ENCODE measurements at places on chromosomes 6 and 20.
A peak's percentile ranks its signal among the peaks of the same experiment; 100 is the strongest.

- no peak for DNase-seq
Measured at GRCh38 chr6:71287038-71287437, 1.6 kb upstream of the OGFRL1 start.

- DNase-seq, result no peak
Measured at GRCh38 chr6:148317051-148317450, 25.6 kb upstream of the SASH1 start.

DNA sequence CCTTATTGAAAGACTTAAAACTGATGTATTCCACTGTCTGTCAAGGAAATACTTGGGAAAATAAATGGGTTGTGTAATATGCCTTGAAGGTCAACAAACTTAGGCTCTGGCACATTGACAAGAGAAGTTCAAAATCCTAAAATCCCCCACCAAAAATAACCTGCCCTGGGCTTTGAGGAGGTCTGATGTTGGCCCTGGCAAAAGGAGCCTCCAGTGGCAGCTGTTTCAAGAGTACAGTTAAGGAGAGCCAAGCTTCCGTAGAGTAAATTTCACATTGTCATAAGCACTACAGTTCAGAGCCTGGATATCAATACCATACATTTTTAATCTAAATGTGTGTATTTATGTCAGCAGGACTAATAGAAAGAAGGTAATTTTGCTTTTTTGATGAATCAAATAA is 282.7 kb downstream of the EYA4 start:
- DNase-seq, result no peak

- no peak for DNase-seq
Measured at GRCh38 chr6:168004945-168005344, 7.5 kb downstream of the KIF25 start.

- DNase-seq, result no peak
Measured at GRCh38 chr6:126268092-126268491, 71.8 kb upstream of the CENPW start.

DNA sequence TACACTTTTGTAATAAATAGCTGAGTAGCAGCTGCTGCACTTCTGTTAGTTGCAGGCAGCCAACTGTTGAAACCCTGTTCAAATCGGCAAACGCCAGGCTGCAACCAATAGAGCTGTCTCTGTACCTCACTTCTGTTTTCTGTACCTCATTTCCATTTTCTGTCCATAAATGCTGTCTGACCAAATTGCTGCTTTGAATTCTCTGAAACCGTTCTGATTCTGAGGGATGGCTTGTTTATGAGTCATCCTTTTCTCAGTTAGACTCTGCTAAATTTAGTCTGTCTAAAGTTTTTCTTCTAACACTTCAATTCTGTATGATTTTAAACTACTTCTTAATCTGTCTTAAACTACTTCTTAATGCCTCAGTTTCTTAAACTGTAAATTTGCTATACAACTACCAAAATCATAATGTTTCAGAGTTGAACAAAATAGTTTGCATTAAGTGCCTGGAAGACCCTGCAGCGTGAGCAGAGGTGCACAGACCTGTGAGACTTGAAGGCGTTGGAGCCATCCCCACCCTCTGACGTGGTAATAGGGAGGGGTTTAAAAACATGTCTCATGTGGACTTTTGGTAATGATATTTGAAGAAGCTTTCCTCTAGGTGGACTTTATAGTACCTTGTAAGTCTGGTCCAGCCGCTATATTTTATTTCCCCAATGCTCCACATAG is 9.6 kb downstream of the BTNL2 start:
- peak; percentile 56 for DNase-seq

GRCh38 chr6:39100358-39100757 is 14.6 kb downstream of the SAYSD1 start:
- no peak for DNase-seq

- no peak for DNase-seq
Measured at GRCh38 chr6:142088858-142089216, 43.9 kb upstream of the GJE1 start.

DNA sequence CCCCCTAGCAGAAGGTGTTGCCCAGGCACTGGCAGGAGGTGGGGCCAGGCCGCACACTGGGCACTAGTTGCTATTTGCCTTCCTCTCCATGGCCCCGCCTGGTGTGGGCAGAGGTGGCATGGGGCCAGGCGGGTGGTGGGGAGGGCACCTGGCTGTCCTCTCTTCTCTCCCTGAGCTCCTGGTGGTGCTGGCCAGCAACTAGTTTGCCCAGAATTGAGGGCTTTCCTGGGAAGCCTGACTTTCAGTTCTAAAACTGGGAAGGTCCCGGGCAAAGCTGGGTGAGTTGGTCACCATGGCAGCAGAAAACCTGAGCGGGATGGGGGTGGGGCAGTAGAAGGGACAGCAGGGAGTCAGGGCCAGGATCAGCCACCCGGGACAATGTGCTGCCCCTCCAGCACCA is 48.2 kb downstream of the RBM38 start:
- DNase-seq, result no peak

- no peak for DNase-seq
Measured at GRCh38 chr6:51533962-51534361, 553.5 kb downstream of the PKHD1 start.

DNA sequence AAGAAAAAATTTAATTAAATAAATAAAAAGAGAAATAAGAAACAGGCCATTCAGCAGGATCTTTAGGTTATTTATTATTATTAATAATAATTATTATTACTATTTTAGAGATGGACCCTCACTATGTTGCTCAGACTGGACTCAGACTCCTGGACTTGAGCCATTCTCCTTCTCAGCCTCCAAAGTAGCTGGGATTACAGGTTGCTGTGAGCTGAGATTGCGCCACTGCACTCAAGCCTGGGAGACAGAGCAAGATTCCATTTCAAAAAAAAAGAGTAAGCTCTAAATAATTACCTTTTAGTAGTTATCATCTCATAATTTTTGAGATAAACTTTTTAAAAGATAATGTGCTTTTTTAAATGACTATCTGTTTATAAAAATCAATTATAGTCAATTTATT is 1102.8 kb upstream of the GJE1 start:
- DNase-seq, result no peak

DNA sequence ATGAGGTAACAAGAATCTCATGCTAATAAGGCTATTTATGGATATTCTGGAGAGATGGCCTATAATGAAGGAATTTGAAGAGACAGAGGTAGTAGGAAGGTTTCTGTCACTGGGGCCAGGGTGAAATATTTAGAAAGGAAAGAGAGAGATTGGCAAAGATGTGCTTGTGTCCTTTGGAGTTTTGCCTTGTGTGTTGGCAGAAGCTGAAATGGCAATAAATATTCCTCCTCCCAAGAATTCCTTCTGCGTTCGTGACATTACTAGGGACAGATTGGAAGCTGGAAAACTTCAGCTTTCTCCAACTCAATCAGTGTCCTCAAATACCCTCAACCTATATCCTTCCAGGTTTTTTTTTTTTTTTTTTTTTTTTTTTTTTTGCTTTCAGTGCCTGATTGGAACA is 6.3 kb downstream of the SAMD5 start:
- DNase-seq, result no peak

- no peak for DNase-seq
Measured at GRCh38 chr6:168506460-168506859, 65.5 kb downstream of the SMOC2 start.

GRCh38 chr6:157773248-157773773 is 49.7 kb upstream of the SNX9 start:
- no peak for DNase-seq

DNA sequence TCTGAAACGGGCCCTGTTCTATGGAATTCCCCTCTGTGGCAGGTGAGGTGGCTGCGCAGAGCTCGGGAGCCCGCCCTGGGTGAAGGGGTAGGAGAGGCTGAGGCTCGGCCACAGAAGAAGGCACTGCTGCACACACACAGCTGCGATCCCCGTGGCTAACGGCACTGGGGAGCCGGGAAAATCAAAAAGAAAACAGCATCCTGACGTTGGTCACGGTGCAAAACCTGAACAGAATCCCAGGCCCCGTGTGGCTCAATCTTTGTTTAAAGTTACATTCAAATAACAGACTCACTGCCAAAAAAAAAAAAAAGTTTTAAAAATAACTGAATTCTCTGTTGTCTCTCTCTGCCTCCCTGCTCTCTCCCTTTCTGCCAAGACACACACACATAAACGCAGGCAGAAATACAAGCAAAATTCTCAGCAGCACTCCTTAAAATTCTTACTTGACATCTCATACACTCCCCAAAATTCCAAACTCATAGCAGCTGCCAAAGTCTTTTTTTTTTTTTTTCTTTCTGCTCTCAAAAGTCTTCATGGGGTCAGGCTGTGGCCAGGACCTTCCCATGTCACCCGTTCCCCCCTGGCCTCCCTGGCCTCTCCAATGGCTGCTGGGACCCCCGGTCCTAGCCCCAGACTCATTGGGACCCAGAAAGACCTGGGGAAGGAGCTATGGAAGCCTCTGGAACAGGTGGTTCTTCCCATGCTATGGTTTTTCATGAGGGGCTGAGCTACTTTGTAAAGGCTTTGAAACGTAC is 248.8 kb downstream of the TTLL2 start:
- DNase-seq, result no peak

DNA sequence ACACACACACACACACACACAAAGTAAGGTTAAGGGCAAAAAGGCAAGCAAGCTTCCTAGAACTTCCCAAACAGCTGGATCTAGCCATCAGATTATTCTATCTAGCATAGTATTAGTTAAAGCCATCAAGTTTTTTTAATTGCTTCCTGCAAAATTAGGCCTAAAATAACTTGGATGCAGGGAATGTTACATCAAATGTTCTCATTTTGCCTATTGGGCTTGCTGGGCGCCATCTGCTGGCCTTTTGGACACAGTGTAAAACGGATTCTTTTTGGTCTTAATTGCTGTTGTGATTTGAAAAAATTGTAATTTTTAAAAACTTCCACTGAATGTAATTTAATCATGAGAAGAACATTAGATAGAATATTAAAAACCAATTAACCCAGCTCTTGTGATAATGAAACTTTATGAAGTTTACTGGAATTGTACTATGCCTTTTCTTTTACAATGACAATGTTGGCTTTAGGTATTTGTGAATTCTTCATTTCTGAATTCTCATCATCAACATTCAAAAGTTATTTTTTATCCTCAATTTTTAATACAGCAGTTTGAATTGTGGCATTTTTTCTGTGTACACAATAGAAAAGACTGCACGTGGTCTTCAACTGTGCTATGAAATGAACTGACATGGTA is 6.8 kb downstream of the MKKS start:
- no peak for DNase-seq

GRCh38 chr20:57480444-57481160 is 44.3 kb downstream of the CTCFL start:
- peak; percentile 86 for DNase-seq

DNA sequence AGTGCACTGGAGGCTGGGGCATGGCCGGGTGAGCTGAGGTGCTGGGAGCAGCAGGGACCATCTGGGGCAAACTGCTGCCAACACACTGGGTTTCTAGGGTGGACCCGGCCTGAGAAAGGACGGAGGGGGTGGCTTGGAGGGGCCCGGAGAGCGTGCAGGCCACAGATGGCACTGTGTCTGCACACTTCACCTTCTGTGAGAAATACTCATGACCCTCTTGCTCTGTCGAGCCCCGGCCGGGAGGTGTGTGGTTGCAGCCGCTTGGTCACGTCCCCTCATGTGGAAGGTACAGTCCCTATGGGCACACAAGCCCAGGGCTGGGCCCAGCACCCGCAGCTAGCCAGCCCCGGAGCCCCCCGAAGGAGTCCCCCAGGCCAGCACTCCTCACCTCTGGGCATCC is 59.7 kb downstream of the RBM38 start:
- peak; percentile 47 for DNase-seq

- no peak for DNase-seq
Measured at GRCh38 chr6:87971605-87972262, 75.9 kb upstream of the SPACA1 start.

GRCh38 chr6:26367114-26367513 is 2.1 kb downstream of the BTN3A2 start:
- no peak for DNase-seq

GRCh38 chr6:31737991-31738979 is 1.5 kb upstream of the MSH5 start:
- DNase-seq, result peak; percentile 47

DNA sequence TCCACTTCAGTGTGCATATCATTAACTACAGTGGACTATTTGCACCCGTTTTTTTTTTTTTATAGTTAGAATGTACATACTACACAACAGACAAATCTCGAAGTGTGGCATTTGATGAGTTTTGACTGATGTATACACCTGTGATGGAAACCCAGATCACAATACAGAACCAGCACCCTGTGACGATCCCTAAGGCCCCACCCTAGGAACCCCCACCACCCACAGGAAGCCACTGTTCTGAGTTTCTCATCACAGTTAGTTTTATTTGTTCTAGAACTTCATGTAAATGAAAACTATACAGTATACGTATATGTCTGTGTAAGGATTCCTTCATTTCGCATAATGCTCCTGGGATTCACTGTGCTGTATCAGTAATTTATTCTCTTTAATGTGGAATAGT is 102.8 kb downstream of the IRF4 start:
- no peak for DNase-seq

DNA sequence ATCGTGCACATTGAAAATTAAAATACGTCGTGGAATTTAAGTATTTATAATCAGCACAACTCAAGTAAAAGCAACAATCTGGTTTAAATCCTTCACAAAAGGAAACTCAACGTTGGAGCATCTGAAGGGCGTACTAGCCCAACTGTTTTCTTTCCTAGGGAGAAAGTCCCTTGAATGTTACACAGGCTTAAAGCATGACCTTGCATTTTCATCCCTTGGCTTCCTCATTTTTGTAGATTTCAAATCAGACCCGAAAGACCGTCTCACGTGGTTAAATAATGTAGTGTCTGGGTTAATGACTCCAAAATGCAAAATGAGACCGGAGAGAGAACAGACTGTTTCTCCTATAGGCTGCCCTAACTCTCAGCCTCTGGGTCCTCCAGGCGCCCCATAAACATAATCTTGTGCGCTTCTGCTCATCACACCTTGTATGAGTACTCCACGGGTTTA is 249.2 kb upstream of the RREB1 start:
- DNase-seq, result no peak

GRCh38 chr6:123533862-123534648 is 102.7 kb downstream of the TRDN start:
- DNase-seq, result no peak

DNA sequence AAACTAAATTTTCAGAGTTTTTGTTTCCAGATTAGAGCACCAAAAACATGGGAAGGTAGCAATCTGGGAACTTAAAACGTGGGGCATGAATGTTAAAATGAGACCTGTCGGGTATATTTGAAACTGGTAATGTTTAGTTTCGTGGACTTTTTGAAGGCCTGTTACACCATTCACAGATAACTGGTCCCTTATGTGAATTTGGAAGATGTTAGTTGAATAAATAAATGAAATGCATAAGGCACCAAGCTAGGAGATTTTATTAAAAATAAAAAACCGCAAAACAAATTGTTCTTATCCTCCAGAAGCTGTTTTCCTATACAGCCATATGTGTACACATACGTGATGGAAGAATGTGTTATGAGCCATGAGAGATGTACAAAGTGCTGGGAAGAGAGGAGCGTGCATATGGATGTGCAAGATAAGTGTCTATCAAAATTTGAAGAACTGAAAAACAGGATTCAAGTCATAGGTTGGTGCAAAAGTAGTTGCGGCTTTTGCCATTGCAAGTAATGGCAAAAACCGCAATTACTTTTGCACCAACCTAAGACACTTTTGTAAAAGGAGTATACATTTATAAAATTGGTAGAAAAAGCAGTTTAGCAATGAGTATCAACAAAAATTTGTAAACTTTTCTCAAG is 700 bp upstream of the MCUR1 start:
- DNase-seq, result no peak

- DNase-seq, result no peak
Measured at GRCh38 chr20:58131151-58131550, 97.3 kb downstream of the ANKRD60 start.

GRCh38 chr6:11762794-11763459 is 15.7 kb downstream of the ADTRP start:
- no peak for DNase-seq
